Naive thymus-derived CD4-positive, alpha-beta T cell (primary cell): ENCODE measurements at places on chromosomes 7 and 10. TPM values are rescaled to one million over a fixed set of nuclear protein-coding genes. Genes with fewer than 3 reads are reported as not detected.

PARP12 gene
- 117 TPM for total RNA-seq

IMMP2L gene
- 16.4 TPM for total RNA-seq

CTNNA3 gene
- total RNA-seq = not detected

DLX6 gene
- not detected for total RNA-seq

FAM25C gene
- total RNA-seq = not detected

NUTM2D gene
- 3.9 TPM for total RNA-seq

OAT gene
- total RNA-seq = 36.7 TPM

CALHM1 gene
- total RNA-seq = not detected

OR13A1 gene
- not detected for total RNA-seq

RAB11FIP2 gene
- total RNA-seq = 25.8 TPM
